Stimulated activated CD4-positive, alpha-beta T cell treated with anti-CD3 and anti-CD28 coated beads, Interleukin-1b, Interleukin-23, amount 100 ng/mL, for 1 hour (primary cell): ENCODE measurements at places on chromosomes 4 and X.

DNA sequence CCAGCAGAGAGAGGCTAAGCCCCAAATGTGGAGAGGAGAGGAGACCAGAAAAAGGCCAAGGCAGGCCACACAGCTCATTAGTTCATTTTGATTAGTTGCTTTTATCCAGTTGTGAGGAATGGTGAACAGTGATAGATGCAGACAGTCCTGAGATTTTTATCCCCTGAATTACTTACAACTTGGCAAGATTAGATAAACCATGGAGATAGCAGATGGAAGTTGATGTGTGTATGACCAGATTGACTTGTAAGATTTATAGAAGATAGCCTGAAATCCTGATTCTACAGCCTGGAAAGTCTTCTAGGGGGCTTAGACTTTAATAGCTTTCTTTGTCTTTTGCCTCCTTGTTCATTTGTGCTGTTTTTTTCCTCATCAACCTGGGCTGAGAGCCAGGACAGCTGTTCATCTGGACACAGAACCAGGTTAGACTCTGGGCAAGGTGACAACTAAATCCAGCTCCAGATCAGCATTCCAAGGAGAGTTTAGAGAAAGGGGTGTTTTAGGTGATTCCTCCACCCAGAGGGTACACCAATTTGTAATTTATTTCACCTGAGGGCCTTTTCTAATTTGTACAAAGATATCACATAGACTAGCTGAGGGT is 215.5 kb downstream of the SPATA18 start:
- DNase-seq: no peak

GRCh38 chr4:25032126-25032525 is 1.4 kb upstream of the LGI2 start:
- no peak for DNase-seq

GRCh38 chrX:94850811-94851210 is 1176.8 kb downstream of the FAM133A start:
- no peak for DNase-seq

DNA sequence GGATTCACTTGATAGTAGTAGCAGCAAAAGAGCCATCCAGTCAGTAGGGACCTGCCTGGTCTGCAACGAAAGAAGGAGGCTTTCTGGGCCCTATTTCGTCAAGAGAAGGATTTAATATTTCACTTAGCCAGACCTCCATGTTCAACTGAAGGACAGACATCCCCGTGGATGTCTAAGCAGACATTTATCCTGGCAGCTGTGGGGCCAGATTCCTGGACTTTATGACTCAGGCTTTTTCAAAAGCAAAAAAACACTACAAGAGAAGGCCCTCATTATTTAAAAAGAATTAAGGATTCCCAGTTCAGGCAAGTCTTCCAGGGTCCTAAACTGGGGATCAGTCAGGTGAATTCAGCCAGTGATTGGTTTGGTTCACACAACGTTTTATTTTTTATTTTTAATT is 88.5 kb upstream of the TSPAN5 start:
- DNase-seq: no peak

- no peak for DNase-seq
Measured at GRCh38 chrX:121389976-121390714, 342.7 kb downstream of the GLUD2 start.

GRCh38 chrX:44698357-44698756 is 145.5 kb upstream of the DUSP21 start:
- DNase-seq: no peak

- no peak for DNase-seq
Measured at GRCh38 chrX:102966701-102967100, 29.6 kb downstream of the RAB40AL start.
